ENCODE measurements at places on chromosomes 11 and 22.
A peak's percentile ranks its signal among the peaks of the same experiment; 100 is the strongest.

GRCh38 chr11:34755671-34756070, 134.8 kb downstream of the EHF start:
- DNase-seq = peak; percentile 40

DNA sequence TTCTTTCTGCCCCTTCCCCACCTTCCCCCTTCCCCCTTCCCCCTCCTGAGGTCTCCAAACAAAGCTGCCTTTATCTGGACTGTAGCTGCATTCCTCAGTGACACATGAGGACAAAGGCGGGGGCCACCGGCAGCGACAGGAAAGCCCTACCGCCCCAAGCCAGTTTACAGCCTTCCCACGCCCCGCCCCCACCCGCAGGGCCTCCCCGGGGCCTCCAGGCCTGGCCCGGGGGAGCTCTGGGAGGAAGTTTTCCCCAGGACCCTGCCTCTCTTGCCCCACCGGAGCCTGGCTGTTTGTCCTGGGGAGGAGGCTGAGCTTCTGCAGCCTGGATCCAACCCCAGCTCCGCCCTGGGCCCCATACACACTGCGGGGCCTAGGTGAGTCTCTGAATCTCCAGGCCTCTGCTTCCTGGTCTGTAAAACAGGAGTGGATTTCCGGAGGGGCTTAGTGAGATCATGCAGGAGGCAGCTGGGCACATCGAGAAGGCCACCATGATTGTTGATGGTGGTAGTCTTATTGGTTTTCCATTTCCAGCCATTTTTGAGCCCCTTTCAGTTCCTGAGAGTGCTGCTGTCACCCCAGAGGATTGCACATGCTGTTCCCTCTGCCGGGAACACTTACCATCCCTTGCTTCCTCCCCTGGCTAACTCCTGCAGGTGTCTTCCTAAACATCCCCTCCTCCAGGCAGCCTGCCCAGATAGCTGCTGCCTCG, 130.7 kb downstream of the MN1 start:
- peak; percentile 90 for DNase-seq

GRCh38 chr11:121889186-121889585, 226.8 kb downstream of the BLID start:
- no peak for DNase-seq

DNA sequence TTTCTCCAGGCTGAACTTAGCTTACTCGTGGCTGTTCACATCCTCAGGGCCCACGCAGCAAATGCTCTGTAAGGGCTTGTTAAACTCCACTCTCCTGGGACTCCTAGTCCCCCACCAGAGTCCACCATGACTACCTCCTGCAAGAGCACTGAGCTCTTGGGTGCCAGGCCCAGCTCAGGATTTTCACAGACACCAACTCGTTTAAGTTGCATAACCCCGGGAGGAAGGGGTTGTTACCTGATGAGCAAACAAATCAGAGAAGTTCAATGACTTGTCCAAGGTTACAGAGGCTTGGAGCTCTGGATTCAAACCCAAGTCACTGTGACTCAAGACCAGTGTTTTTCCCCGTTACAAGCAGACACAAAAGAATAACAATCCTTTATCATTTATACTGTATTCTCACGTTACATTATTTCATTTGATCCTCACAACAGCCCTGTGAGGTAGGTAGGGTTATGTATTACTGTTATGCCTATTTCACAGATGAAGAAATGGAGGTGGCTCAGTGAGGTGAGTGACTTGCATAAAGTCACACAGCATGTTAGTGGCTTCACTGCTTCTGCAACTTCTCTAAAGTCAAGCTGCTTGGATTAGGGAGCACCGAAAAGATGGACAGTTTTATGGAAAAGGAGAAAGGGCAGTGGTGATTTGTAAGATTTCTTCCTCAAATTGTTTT, 17.4 kb downstream of the KCTD21 start:
- no peak for DNase-seq

- DNase-seq = no peak
These were observed 171.1 kb downstream of the CEP164 start for GRCh38 chr11:117498791-117499190.
